Stimulated activated CD4-positive, alpha-beta T cell treated with anti-CD3 and anti-CD28 coated beads, Interleukin-4, amount 100 ng/mL, for 4 hours (primary cell): ENCODE measurements at places on chromosomes 3 and 15.
A peak's percentile ranks its signal among the peaks of the same experiment; 100 is the strongest.

GRCh38 chr15:78075490-78076230 is 1.9 kb downstream of the TBC1D2B start:
- no peak for DNase-seq

- no peak for DNase-seq
These were observed 9.9 kb upstream of the ZBED2 start for GRCh38 chr3:111605018-111605417.

DNA sequence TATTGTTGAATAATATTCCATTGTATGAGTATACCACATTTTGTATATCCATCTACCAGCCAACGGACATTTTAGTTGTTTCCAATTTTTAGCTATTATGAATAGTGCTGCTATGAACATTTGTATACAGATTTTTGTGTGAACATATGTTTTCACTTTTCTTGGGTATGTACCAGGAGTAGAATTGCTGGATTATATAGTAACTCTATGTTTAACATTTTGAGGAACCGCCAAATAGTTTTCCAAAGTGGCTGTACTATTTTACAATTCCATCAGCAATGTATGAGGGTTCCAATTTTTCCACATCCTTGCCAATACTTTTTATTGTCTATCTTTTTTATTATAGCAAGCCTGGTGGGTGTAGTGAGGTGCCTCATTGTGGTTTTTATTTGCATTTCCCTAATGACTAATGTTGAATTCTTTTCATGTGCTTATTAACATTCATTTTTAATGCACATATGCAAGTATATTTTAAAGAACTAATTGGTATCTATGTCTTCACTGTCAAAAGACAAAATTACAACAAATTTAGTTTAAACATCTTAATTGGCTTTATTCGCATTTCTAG is 77.5 kb upstream of the PIAS1 start:
- no peak for DNase-seq

GRCh38 chr15:42332331-42332730 is 27.0 kb upstream of the CAPN3 start:
- no peak for DNase-seq

DNA sequence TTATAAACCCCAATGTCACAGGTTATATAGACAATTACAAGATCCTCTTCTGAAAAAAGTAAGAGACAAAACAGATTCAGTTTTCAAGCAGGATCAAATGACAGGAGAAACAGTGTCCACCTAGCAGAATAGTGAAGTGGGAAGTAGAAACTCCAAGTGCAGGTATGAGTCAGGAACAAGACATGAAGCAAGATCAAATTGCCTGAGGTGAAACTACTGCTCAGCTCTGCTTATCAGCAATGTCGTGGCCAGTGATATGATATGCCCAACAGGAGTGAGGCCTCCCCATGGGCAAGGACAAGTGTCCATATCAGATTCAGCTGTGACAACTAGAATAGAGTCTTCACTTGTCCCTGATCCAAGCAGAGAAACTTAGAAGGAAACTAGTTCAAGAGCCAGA is 100.0 kb downstream of the ZMAT3 start:
- DNase-seq = no peak

- DNase-seq = no peak
These were observed 11.8 kb upstream of the CCR8 start for GRCh38 chr3:39317571-39318169.

- no peak for DNase-seq
These were observed 10.5 kb upstream of the CCK start for GRCh38 chr3:42276141-42277132.

DNA sequence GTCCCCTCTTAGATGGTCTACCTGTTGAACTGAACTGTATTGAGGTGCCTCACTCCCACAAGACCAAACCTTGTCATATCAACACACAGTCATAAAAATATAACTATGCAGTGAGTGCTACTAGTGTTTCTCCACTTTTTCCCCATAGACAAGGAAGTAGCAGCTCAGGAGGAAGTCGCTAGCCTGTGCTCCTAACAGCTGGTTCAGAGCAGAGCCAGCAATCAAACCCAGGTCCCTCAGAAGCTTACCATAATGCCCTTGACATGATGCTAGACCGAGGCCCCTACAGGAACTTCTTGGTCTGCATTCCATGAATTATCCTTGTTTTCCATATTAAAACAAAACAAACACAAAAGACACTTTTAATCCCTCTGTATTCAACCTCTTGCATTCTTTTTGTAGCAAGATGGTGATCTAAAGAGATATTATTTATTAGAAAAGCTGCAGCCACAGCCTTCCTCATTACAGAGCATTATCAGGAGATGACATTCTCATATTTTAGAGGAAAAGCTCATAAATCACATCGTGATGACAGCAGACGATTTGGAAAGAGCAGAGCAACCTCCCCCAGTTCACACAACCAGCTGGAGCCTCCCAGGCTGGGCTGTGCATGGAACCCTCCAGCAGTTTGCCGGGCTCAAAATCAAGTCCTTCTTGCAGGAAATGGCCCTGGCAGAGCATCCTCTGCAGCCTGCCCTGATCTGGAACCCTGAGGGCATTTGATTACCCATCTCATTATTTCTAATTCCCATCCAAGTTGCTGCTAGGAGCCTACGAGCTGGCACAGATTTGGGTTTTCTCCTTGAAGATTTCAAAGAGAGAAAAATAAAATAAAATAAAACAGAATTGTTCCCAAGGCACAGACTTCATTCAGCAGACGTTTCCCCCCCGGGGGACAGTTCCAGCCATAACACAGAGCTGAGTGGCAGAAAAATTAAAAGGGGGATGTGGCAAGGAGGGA is 118.8 kb downstream of the SRGAP3 start:
- no peak for DNase-seq

DNA sequence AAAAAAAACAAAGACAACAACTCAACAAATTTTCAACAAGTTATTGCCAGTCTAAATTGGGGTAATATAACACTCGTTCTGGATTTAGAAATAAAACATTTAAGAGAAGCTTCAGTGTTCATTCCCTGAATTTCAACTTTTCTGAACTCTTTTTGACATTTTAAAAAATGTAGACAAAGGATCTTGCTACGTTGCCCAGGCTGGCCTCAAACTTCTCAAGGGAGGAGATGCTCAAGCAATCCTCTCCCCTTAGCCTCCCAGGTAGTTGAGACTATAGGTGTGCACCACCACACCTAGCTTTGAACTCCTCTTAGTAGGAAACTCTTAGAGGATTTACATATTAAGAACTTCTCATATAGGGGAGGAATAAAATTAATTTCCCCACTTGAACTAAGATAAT is 91.9 kb downstream of the AKAP13 start:
- no peak for DNase-seq

- DNase-seq = no peak
These were observed 19.1 kb upstream of the B4GALT4 start for GRCh38 chr3:119259821-119260220.

DNA sequence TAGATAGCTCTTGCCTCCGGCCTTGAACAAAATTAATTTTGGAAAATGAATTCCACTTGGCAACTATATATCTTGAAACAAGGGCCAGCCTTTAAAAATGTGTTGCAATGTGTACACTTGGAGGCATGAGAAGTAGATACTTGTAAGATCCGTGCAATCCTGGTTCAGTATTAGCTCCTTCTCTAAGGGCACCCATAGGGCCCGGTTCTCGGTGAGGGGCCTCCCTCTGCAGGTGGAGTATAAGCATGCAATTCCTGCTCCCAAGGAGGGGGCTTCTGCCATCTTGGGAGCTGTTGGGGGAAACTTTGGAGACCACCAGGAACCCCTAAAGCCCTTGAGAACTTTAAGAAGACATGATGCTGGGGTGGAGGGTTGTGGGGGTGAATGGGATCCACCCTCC is 388.7 kb upstream of the RGMA start:
- DNase-seq = no peak

- no peak for DNase-seq
These were observed 8.8 kb upstream of the NPHP3 start for GRCh38 chr3:132730891-132731580.

GRCh38 chr15:27017168-27017809 is 46.3 kb downstream of the GABRG3 start:
- no peak for DNase-seq

DNA sequence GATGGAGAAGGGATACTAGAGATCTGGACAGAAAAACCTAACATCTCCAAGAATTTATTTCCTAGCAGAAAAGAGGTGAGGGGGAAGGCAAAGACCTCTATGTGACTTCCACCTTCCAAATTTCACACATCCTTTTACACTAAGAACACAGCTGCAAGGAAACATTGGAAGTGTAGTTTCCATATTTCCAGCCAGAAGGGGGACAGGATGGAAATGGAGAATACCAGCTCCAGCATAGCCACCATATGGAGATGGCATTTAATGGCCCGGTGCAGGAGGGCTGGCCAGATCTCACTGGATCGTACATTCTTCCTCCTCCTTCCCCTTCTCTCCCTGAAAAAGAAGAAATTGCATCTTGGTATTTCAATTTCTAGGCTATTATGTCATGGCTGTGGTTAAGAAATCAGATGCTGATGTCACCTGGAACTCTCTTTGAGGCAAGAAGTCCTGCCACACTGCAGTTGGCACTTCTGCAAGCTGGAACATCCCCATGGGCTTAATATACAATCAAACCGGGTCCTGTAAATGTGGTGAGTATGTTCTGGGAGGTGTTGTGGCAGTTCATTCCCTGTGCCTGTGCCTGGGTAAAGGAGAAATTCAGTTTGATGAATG is 36.9 kb upstream of the TF start:
- DNase-seq = no peak

DNA sequence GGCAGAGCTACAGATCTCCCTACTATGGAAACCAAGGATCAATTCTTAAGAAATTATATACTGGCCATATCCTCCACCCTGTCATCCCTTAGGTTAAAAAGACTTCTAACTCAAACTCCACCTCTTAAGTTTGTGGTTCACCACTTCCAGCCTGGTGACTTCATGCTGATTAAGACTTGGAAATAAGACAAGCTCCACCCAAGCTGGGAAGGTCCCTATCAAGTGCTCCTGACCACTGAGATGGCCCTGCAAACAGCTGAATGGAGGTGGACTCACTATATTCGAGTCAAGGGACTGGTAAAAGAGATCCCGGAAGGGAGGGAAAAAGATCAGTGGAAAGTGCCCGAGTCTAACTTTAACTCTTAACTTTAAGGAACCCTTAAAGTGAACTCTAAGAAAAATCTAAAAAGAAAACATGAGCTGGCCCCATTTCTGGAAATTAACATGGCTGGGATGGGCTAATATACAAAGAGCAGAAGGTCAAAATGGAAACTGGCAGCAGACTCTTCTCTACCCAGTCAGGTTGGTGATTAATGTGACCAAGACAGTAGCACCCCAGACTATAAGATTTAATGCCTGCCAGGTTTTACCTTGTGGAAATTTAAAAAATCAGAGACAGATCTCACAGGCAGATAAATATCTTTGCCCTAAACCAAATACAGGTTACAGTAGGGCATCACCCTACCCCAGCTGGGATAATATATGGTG is 43.9 kb downstream of the PPCDC start:
- DNase-seq = peak; percentile 15

GRCh38 chr3:196749125-196749524 is 9.5 kb downstream of the PAK2 start:
- no peak for DNase-seq

DNA sequence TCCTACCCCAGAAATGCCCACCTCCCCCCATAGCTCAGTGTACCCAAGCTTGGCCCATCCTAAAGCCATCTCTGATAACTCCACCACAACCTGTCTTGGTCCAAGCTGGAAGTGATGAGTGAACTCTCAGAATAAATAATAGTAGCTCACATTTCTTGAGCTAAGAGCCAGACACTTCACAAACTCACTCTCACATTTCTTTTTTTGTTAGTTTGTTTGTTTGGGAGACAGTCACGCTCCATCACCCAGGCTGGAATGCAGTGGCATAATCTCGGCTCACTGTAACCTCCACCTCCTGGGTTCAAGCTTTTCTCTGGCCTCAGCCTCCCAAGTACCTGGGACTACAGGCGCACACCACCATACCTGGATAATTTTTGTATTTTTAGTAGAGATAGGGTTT is 46.2 kb downstream of the LIPC start:
- DNase-seq = no peak

DNA sequence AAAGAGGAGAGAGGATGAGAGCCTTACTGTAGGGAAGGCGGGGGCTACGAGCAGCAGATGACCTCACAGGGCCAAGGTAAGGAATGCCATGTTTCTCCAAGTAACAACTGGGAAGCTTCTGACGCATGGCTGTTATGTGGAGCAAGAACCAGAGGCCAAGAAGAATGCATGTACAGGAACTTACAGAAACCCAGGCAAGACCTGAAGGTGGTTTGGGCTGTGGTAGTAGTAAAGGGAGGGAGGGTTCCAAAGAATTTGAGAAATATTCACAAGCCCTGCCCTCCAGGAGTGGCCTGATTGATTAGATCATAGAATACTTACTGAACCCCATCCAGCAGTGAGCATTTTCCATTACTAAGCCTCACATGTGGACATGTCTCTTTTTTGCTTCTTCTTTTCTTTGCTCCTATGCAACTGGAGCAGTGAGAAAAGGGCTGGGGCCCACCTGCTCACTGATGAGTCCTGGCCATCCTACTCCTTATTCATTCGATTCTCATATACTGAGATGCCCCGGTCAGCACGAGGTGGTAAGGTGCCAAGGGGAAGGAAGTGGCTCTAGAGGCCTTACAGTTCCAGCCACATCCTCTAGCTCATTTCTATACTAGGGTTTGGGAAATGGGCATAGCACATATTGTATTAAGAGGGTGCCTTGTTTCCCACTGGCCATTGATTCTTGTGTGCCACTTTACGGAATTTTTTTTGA is 8.3 kb upstream of the SLC12A8 start:
- DNase-seq = no peak

DNA sequence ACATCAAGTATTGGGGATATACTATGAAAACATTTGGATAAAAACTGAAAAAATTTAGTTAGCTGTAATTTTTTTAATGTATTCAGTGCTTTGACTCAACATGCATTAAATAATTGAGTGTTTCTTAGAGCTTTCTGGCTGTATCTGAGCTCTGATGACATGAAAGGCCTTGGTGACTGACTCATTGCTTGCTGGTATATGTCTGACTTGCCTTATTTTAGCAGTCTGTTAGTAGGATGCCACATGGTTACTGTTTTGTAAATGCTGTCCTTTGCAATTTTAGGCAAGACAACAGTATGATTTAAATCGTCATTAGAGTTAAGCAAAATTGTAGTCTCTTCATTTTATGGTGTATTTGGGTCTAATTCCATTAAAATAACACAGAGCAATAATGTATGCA is 199.2 kb downstream of the GHSR start:
- no peak for DNase-seq

DNA sequence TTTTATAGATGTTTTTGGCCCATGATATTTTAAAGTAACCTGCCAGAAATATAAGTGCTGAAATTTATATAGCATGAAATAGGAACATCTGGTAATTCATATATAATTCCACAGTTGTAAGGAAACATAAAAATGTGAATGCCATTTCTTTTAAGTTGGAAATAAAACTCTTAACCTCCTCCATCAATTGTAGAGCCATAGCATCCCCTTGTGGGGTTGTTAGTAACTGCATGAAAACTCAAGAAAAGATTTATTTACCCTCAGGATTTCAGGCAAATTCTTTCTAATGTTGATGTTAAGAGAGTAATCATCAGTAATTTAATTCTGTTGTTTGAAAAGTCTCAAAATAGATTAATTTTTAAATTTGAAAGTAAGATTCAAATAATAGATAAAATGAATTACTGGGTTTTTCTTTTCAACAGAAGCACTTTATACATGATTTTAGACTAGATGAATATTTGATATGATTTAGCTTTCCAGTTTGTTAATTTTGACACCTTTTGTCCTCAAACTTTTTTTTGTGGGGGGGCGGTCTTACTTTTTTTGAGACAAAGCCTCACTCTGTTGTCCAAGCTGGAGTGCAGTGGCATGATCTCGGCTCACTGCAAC is 74.7 kb downstream of the RASA2 start:
- DNase-seq = no peak

GRCh38 chr3:42736081-42736480 is 33.5 kb upstream of the HHATL start:
- no peak for DNase-seq
